ENCODE measurements at places on chromosomes 12 and 14.

- no peak for DNase-seq
Observed at GRCh38 chr14:102103062-102103695, 16.3 kb upstream of the HSP90AA1 start.

DNA sequence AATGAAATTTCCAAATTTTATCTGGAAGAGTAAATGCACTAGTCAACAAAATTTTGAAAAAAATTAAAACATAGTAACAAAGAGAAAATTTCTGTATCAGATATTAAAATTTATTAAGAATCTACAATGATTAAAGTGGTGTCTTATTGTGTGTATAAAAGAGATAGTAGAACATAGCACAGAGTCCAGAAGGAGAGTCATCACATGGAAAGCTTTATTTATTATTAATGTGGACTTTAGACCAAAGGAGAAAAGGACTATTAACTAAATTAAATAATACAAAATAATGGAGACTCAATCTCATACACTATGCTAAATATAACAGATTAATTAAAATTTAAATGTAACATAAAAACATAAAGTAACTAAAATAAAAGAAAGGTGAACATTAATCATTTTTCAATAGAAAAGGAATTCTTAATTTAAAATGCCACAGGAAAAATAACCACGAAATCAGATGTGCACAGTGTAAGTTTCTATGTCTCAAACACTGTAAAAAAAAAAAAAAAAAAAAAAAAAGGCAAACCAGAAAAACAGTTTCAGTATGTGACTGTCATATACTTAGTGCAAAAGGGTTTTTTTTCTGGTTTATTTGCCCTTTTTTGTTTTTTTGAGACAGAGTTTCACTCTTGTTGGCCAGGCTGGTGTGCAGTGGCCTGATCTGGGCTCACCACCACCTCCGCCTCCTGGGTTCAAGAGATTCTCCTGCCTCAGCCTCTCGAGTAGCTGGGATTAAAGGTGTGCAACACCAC, 95.4 kb downstream of the MYF5 start:
- no peak for DNase-seq

- no peak for DNase-seq
Observed at GRCh38 chr12:70576341-70577282, 60.6 kb downstream of the PTPRB start.

- DNase-seq, result no peak
Observed at GRCh38 chr14:67423424-67423823, 11.5 kb upstream of the PLEK2 start.

GRCh38 chr12:65662590-65662989, 161.7 kb upstream of the HMGA2 start:
- DNase-seq, result no peak

DNA sequence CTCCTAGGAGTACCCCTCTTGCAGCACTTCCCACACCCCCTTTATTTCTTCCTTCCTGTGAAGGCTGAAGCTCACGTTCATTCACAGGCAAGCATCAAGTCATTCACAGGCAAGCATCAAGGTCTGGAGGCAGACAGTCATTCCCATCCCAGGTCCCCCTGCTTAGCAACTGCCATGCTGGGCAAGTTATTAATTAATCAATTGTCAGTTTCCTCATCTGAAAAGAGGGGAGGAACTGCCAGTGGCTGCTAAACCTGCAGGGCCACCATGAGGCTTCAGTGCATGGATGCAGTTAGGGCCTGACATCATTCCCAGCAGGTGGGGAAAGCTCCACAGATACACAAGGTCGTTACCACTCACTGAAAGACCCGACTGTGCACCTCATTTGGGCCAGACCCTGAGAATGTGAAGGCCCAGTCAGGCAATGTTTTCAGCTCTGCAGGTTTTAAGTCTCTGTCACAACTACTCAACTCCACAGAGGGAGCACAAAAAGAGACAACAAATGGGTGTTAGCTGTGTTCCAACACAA, 85.0 kb upstream of the GPR68 start:
- no peak for DNase-seq

DNA sequence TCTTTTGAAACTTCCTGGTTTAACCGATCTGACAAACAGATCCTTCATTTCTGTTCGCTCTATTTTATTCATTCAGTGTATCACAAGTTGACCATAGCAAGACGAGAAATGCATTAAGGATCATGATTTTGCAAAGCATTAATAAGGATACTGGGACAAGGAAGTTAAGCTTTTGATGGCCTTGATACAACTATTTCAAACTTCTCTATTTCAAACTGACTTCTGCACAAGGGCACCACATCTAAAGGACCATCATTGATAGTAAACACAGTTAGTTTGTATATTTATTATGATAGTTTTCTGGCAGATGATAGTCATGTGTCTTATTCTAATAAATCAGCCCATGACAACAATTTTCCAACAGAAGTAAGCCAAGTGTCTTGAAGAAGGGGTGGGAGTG, 25.8 kb upstream of the PLXNC1 start:
- DNase-seq, result no peak

DNA sequence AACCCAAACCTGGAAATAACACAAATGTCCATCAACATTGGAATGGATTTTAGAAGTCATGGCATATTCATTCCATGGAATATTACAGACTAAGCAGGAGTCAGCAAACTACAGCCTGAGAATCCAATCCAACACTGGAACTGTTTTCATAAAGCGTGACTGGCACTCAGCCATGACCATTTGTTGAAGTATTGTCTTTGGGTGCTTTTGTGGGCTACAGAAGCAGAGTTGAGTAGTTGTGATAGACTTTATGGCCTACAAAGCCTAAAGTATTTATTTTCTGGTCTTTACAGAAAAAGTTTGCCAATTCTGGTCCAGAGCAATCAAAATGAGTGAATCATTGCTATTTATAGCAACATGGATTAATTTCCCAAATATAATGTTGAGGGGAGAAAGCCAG, 34.5 kb upstream of the FRS2 start:
- no peak for DNase-seq

DNA sequence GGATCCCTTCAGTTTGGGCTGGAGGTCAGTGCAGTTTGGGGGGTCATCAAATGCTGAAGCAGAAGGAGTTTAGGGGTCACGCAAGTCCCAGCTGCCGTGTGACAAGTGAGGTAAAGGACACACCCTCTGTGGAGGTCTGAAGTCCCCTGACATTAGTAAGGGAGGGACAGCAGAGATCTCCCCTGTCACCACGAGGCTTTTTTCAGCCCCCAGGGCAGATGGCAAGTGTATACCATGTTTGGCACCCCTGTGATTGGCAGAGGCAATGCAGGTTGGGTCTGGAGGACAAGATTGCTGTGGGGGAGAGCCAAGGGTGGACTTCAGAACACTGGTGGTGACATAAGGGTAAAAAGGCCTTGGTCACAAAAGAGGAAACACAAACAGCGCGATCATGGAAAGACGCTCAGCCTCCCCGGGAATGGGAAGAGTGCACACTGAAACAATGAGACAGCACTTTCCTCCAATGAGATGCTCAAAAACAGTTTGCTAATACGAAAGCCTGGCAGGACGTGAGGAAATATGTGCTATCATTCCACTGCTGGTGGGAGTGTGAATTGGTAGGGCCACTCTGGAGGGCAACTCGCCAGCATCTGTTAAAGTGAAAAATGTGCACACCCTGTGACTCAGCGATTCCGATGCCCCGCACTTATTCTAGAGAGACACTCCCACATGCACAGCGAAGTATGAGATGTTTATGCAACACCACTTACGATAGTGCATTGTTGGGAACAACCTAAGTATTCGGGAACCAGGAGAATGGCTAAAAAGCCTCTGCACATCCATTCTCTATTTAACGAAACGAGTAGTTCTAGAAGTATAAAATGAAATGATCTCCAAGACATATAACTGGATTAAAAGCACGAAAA, 14.4 kb upstream of the CD27 start:
- no peak for DNase-seq

GRCh38 chr14:105116451-105117256, 51.4 kb upstream of the GPR132 start:
- no peak for DNase-seq

DNA sequence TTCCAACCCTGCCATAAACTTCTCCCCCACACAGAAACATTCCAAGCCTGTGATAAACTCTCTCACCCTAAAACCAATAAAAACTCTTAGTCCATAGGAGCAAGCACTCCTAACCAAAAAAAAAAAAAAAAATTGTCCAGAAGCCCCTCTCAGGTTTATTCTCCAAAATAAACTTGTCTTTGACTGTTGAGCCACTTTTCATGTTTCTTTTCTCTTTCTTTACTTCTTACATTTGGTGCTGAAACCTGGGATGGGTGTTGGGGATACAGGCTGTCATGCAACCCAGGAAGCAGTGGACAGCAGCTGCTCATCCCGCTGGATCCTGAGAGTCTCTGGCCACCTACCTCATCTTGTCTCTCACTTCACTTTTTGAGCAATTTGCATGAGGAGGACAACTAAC, 2.0 kb upstream of the ADAM20 start:
- no peak for DNase-seq

DNA sequence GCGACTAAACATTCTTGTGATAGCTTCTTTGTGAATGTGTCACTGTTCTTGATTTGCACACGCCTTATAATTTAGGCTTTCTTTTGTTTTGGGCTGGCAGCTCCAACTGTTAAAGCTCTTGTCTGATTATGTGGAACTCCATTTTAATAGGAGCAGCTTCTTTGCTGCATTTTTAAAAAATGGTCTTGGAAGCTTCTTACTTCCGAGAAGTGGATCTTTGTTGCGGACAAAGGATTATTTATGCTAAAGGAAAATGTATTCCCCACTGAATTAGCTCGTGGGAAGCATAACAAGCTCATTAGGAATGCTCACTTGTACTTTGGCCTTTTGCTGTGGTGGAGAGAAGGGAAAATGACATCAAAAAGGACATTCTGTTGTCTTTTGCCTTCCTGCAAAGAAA, 20.0 kb downstream of the GAS2L3 start:
- DNase-seq, result no peak

GRCh38 chr12:47111392-47111778, 31.6 kb upstream of the AMIGO2 start:
- peak; percentile 11 for DNase-seq

DNA sequence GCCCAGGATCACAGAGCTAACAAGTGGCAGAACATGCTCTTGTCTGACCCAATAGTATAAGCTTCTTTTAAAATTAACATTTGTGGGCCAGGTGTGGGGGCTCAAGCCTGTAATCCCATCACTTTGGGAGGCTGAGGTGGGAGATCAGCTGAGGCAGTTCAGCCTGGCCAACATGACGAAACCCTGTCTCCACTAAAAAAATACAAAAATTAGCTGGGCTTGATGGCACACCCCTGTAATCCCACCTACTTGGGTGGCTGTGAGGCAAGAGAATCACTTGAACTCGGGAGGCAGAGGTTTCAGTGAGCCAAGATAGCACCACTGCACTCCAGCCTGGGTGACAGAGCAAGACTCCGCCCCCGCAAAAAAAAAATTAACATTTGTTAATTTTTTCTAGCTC, 33.0 kb upstream of the IL22 start:
- DNase-seq, result no peak

GRCh38 chr12:7344833-7345606, 41.1 kb downstream of the ACSM4 start:
- no peak for DNase-seq

DNA sequence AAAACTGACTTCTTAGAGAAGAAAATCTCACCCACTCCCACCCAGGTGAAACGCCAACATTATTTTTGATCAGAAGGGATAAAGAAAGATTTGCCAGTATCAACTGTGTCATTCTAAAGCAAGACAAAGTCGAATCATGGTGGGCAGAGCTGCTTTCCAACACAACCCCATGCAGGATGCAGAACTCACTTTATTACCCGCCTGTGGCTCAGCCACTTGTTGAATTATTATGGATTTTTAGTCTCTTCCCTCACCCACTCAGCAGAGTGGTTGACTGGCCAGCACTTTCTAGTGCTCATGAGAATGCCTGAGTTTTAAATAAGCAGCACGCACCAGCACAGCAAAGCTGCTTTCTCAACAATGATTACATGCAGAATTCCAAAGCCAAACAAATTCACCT, 32.1 kb downstream of the CRACR2A start:
- no peak for DNase-seq

GRCh38 chr12:2281446-2281845, 228.7 kb downstream of the CACNA1C start:
- no peak for DNase-seq

DNA sequence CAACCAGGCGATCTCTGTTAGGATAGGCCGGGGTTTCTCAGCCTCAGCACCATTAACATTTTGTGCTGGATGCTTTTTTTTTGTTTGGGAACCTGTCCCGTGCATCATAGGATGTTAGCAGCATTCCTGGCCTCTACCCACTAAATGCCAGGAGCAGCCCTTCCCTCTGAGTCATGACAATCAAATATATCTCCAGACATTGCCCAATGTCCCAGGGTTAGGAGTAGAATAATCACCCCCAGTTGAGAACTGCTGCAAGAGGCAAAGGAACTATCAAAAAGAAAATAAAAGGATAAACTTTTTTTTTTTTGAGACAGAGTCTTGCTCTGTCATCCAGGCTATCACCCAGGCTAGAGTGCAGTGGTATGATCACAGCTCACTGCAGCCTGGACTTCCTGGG, 76.0 kb downstream of the ACACB start:
- no peak for DNase-seq

- no peak for DNase-seq
Observed at GRCh38 chr12:18145924-18146323, 55.9 kb upstream of the RERGL start.

DNA sequence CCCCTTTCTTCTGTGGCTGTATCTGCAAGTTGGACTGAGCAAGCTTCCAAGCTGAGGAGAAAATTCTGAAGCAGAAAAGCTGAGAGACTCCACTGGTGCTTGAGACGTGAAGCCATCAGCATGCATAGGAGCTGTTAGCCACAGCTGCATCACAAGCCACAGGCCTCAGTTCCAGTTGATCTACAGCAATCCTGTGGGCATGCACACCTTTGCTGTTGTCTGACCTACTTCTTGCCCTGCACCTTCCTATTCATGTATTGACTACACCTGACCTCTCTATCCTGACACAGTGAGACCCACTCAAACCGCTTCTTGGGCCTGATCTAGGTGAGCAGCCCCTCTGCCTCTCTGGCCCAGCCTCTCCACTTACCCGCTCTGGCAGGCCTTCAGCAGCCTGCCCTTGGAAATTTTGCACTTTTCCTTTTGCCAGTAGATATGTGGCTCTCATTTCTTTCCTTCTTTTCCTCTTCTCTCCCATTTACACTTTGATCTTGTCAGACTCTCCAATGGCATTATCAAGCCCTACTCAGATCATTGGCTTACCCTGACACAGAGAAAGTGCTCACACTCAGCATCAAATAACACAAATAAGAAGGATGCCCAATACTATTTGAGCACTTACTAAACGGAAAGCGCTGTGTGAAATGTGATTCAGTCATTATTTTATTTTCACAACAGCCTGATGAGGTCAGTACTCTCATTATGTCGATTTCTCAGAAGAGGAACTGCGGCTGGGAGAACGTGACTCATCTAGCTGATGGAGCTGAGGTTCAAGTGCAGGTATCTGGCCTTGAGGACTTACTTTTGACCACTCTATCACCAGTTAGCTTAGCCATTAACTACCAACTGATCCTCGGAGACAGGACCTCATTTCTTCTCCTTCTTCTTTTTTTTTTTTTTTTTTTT, 21.9 kb upstream of the PTGR2 start:
- DNase-seq, result peak; percentile 34

GRCh38 chr14:102140750-102141145, 1.1 kb downstream of the WDR20 start:
- no peak for DNase-seq
